ENCODE measurements at places on chromosomes 3 and 15. TPM values are rescaled to one million over a fixed set of nuclear protein-coding genes. Genes with fewer than 3 reads are reported as not detected.

DNA sequence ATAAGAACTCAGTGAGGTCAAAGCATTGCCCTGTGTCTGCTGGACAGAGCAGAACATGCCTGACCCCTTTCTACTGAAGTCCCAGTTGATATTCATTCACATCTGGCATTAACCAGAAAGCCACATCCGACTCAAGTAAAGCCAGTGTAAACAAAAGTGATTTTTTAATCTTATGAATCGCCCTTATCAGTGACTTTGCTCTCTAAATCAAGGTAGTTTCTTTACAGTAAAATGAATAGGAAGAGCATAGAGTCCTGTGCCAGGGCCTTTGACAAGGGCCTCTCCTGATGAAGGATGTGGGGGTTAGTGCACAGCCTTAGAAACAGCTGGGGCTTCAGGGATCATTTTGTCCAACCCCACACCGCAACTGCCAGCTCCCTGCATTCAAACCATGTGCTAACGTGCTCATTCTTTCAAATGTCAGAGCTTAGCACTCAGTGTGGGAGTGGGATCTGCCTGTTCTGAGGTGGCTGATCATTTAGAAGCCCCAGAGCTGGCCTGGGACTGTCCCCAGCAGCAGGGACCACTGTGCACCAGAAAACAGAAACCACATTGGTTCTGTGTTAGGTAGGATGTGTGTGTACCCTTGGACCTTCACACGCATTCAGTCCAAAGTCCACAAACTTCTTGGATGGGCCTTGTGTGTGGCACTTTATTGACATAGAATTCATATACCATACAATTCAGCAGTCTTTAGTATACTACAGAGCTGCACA, 55.3 kb downstream of the CCR4 start:
- no peak for DNase-seq

The GPR160 gene
- 7.9 TPM for total RNA-seq

GRCh38 chr15:51191766-51192165, 97.1 kb upstream of the TNFAIP8L3 start:
- no peak for DNase-seq

The MNS1 gene
- 0.53 TPM for total RNA-seq

- DNase-seq: peak; percentile 39
Measured at GRCh38 chr3:141941093-141941492, 64.7 kb downstream of the ATP1B3 start.

The GP9 gene
- total RNA-seq: not detected

The TNFAIP8L3 gene
- total RNA-seq: 19.1 TPM

Measured in glomerular endothelial cell (primary cell).